ENCODE measurements at places on chromosomes 2 and 18.

- DNase-seq, result no peak
These were observed 158.6 kb downstream of the DYSF start for GRCh38 chr2:71611781-71612527.

DNA sequence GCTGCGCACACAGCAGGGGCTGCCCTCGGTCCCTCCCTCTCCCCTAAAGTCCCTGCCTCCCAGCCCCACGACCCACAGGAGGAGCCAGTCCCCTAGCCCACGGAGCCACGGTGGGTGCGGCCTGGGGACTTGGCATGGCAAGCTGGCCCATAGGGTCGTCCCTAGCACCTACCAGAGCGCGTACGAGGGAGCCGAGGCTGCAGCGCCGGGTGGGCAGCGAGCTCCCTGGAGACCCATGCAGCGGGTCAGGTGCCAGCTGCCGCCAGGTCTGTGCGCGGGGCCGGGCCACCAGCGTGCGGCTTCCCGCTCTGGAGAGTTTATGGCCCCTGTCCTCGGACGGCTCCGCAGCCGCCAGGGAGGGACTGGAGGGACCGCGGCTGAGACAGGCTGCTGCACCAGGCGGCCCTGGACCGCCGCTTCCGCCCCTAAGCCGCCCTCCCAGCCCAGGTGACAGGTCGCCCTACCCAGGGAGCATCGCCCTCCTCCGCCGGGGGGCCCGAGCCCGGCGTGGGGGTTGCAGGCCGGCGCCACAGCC lies 273.6 kb downstream of the CCDC74A start:
- no peak for DNase-seq

DNA sequence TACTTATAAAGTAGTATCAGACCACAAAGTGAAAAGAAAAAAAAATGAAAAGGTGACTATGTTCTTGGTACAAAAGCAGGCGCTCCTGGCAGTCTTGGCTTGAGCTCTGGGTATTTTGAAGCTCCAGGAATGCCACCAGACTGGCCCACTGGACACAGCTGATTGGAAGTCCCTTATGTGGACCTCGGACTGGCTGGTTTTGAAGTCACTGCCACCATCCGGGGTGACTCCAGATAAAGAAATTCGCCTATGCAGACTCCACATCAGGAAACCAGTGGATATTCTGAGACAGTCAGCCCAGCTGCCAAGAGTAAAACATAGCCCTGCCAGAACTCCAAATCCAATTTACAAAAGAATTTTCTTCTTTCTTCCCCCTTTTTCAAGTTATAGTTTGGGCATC lies 28.0 kb downstream of the ACKR3 start:
- no peak for DNase-seq

- DNase-seq, result no peak
These were observed 101.4 kb downstream of the FARSB start for GRCh38 chr2:222554517-222554916.

DNA sequence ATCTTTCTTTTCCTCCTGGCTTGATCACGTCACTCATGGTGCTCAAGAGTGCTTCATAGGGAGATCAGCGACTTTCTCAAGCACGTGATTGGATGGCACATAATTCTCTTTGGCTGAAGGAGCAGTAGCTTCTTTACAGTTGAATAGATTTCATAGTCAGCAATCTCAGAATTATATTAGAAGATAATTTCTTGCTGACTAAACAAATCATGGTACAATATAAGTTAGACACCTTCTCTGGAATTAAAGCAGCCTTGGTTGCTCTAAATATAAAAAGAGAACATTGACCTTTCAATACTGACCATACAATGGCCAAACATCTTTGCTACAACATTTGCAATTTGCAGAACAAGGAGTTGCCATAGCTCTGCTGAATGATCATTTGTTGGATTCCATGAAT lies 238.5 kb upstream of the CHST9 start:
- no peak for DNase-seq
